Smooth muscle cell of bladder (primary cell): ENCODE measurements at places on chromosomes 4 and X. TPM values are rescaled to one million over a fixed set of nuclear protein-coding genes. Genes with fewer than 3 reads are reported as not detected.

The TSPAN7 gene
- total RNA-seq, result not detected in 2 replicates

The TRIML2 gene
- 0.14 and 0.18 TPM in 2 replicates for total RNA-seq

The AKAP4 gene
- not detected in 2 replicates for total RNA-seq

The NAA10 gene
- 30.6 and 40.2 TPM in 2 replicates for total RNA-seq

The OPN1MW3 gene
- total RNA-seq, result not detected in 2 replicates

The XK gene
- under 0.01 TPM in 2 replicates for total RNA-seq

The UBE2K gene
- 8.7 and 13.9 TPM in 2 replicates for total RNA-seq

The GUCY1A1 gene
- 0.71 and 1.2 TPM in 2 replicates for total RNA-seq

The CSAG3 gene
- total RNA-seq, result not detected in 2 replicates

The WDR13 gene
- total RNA-seq, result 171 and 172 TPM in 2 replicates

The KCNIP4 gene
- not detected in 2 replicates for total RNA-seq

The MAGEA6 gene
- under 0.01 TPM in 1 of 2 replicates, not detected in the other for total RNA-seq

The GUCY1B1 gene
- 6.3 and 10.2 TPM in 2 replicates for total RNA-seq

The CHRNA9 gene
- 0.09 and 0.14 TPM in 2 replicates for total RNA-seq

The FABP2 gene
- total RNA-seq, result not detected in 2 replicates

The DAPP1 gene
- 0.09 TPM in 1 of 2 replicates, not detected in the other for total RNA-seq

The TGIF2LX gene
- not detected in 2 replicates for total RNA-seq

The NAP1L5 gene
- total RNA-seq, result 8.2 and 9.8 TPM in 2 replicates

The UGT2B11 gene
- not detected in 2 replicates for total RNA-seq

The FHL1 gene
- total RNA-seq, result 12.9 and 31.9 TPM in 2 replicates

The PLXNA3 gene
- 6.7 and 17.0 TPM in 2 replicates for total RNA-seq

The HAUS3 gene
- 3.4 and 5.4 TPM in 2 replicates for total RNA-seq

The GIMD1 gene
- not detected in 2 replicates for total RNA-seq

The GPR78 gene
- 1.1 and 3.0 TPM in 2 replicates for total RNA-seq

The ATP2B3 gene
- under 0.01 TPM in 1 of 2 replicates, not detected in the other for total RNA-seq

The CT55 gene
- total RNA-seq, result not detected in 2 replicates

The IDS gene
- 30.4 and 41.2 TPM in 2 replicates for total RNA-seq

The HTN3 gene
- total RNA-seq, result not detected in 2 replicates

The BOD1L1 gene
- 26.3 and 26.9 TPM in 2 replicates for total RNA-seq

The RHOXF2 gene
- not detected in 2 replicates for total RNA-seq

The GABRA4 gene
- total RNA-seq, result not detected in 2 replicates
